DMS79 (cell line): ENCODE measurements at places on chromosomes 6 and 20.

DNA sequence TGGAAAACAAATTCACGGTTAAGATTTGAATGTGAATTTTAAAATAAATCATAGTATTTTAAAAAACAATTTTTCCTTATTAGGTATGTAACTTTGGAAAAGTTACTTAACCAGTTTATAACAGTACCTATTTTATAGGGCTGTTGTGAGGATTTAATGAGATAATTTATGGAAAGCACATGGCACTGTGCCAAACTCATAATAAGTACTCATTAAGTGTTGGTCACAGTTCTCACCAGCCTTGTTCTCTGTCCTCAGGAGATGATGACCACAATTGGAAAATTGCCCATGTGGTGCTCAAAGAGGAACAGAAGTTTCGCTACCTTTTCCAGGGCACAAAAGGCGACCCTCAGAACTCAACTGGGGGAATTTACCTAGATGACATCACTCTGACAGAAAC is 39.6 kb downstream of the MEP1A start:
- DNase-seq: peak; percentile 3

- no peak for DNase-seq
These were observed 75.1 kb downstream of the CDC40 start for GRCh38 chr6:110255211-110255750.

DNA sequence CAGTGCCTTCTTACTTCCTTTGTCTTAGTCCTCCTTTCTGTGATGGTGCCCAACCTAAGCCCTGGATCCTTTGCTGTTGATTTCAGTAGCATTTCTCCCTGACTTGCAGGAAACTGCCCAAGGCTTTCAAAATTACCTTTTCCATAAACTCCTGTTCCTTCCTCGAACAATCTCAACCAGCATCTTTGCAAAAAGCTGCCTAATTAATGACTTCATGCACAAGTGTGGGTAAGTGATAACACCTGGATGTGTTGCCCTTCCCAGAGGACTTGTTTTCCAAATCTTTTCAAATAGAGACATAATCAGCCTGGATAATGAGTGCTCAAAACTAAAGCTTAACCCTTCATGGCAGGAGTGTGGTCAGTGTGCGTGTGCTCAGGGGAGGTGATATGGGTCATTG is 118.0 kb downstream of the PCSK2 start:
- DNase-seq: no peak

GRCh38 chr6:13535306-13535705 is 39.1 kb upstream of the SIRT5 start:
- DNase-seq: no peak

DNA sequence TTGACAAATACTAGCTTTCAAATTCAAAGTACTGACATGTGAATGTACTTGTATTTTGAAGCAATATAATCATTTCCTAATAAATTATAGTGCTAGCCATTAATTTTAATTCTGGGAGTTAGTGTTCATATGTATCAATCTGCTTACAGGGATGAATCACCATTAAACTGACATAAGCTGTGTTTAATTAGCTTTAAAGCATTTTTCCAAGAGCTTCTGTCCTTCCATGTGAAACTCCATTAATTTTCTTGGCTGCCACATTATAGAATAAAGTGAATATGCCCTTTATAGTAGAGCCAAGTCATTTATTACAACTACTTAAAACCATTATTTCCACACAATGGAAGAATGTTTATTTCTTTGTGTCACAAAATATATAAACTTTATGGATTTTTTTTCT is 150.8 kb downstream of the COL21A1 start:
- DNase-seq: no peak

GRCh38 chr6:159168536-159169192 is 536 bp upstream of the FNDC1 start:
- no peak for DNase-seq
